Stimulated activated CD4-positive, alpha-beta T cell treated with anti-CD3 and anti-CD28 coated beads, Interleukin-2, amount 100 ng/mL, for 48 hours (primary cell): ENCODE measurements at places on chromosomes 7 and 10.

- DNase-seq = no peak
Measured at GRCh38 chr7:117001283-117001682, 48.0 kb downstream of the ST7 start.

GRCh38 chr10:61332581-61332980 is 120.6 kb downstream of the TMEM26 start:
- DNase-seq = no peak

DNA sequence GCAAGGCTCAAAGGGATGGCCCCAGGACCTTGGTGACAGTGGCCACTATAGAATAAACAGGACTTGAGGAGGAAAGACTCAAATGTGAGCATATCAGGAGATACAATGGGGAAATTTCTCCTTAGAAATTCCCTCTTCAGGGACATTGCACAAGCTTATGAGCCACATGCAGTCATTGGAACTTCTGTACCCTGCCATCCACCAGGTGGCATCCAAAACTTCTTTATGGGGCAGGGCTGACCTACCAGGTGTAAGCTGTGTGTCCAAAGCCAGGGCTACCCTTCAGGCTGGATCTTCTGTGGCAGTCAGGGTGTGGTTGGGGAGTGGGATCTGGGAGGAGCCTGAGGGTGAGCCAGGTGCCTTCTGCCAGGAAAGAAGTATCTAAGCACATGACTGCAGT is 36.6 kb upstream of the LRRC18 start:
- no peak for DNase-seq

GRCh38 chr7:151891182-151891581 is 14.3 kb upstream of the PRKAG2 start:
- DNase-seq = no peak

DNA sequence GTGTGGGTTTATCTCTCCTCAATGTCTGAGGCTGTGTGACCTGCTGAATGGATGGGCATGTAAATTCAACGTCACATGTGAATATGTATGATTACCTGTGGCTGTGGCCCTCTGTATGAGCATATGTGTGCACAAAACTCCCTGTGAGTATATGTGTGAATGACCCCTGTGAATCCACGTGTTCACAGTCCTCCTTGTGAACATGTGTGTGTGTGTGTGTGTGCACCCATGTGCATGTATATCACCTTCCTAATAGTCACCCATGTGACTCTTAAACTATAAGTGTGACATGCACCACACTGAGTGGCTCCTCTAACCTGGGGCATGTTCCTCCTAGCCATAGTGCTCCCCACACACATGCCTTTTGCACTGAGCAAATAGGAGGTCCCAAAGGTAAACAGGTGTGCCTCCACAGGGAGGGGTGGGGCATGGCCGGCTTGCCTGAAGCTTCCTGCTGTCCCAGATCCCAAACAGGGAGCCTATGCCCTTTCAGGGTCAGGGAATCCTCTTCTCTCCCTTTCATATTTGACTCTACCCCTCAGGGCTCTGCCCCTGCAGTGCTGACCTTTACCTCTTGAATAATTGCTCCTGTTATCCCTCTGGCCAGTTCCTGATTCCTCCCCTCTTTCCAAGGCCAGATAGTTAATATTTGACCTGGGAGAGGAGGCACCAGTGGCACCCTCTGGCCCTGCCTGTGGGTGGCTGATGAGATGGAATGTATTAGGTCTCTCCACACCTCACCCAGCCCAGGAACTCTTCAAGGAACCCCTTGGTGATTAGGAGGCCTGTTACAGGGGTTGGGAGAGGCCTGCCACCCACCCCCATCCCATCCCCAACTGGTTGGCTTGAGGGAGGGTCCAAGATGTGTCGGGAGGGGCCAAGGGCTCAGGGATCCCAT is 1.9 kb downstream of the SEMA4G start:
- no peak for DNase-seq

DNA sequence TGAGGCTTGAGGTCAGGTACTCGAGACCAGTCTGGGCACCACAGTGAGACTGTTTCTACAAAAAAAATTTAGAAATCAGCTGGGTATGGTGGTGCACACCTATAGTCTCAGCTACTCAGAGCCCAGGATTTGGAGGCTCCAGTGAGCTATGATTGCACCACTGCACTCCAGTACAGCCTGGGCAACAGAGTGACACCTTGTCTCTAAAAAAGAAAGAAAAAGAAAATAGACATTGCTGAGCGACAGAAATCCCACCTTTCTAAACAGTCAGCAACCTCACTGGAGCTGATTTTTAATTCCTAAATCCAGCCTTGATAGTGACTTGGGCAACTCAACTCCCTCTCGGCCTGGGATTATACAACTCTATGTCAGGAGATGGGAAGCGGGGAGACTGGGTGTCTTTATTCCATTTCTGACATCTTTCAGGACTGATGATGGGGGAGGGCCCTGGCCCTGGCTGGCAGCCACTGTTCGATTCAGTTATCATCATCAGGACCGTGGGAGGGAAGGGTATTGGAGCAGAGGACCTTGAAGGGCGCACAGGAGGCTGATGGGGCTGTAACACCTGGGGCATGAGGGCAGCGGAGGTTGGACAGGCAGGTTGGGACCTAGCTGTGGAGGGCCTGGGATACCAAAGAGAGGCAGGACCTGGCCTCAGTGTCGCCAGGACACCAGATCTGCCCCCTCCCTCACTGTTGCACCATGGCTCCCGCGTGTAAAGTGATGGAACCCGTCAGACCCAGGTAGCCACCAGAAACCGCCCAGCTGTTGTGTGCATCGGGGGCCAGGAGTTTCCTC is 14.7 kb downstream of the HSPB1 start:
- DNase-seq = no peak

DNA sequence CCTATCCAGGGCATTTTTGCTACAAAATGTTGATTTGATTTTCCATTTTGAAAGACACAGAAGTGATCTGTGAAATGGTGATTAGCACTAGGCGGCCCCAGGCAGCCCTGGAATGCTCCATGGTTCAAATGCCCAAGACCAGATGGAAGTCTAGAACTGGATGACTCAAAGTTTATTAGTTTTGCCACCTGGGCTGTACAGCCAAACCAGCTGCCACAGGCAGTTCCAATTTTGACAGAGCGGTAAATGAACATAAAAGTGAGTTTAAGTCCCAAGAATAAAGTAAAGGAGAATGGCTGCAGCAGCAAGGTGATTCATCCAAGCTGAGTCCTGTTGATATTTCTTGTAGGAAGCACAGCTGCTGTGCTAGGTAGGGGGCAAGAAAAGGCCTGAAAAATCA is 180.5 kb downstream of the SUGCT start:
- DNase-seq = no peak

- DNase-seq = no peak
Measured at GRCh38 chr10:88246675-88247074, 336.4 kb downstream of the RNLS start.

- DNase-seq = no peak
Measured at GRCh38 chr10:132272231-132272971, 35.3 kb downstream of the STK32C start.

GRCh38 chr10:50674469-50675254 is 50.9 kb upstream of the SGMS1 start:
- no peak for DNase-seq

- no peak for DNase-seq
Measured at GRCh38 chr10:88515235-88515634, 67.9 kb downstream of the RNLS start.

DNA sequence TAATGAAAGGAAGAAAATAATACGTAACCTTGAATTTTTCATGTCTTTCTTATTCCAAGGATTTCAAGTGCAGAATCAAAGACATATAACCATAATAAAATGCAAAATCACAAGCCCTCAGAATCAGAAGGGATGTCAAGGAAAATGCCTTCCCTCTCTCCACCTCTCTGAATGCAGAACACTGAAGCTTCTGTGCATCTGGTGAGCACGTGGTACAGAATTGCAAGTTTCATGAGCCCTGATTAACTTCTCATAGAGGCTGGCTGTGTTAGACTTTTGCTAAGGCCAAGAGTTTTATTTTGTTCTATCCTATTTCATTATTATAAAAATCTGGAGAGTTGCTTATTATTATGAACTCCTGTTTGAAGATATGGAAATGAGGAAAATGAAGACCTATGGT is 533.7 kb upstream of the POM121L12 start:
- DNase-seq = no peak

DNA sequence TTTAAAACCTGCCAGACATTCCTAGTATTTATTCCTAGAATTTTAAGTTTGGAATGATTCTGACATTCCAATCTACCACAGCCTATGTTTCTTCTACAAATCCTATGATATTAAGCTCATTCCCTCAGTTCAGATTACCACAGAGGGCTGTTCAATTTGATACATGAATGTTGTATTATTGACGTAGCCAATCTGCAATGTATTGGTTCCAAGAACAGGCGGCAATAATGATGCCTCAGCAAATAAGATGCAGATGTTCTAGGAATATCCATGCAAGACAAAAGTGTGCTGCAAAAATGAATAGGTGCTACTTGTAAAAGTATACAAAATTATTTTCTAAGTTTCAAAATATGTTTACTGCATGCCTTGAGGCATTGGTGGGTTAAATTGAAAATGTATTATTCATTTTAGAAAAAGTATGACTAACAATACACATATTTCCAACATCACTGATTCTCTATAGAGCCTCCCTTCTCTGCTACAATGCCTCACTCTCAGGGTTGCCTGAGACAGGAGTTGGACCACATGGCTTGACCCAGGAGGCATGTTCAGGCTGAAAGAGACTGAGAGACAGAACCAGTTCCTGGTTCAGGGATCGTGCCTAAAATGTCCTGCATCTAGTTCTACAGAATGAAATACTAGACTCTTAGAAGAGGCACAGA is 94.1 kb upstream of the CREB5 start:
- no peak for DNase-seq

DNA sequence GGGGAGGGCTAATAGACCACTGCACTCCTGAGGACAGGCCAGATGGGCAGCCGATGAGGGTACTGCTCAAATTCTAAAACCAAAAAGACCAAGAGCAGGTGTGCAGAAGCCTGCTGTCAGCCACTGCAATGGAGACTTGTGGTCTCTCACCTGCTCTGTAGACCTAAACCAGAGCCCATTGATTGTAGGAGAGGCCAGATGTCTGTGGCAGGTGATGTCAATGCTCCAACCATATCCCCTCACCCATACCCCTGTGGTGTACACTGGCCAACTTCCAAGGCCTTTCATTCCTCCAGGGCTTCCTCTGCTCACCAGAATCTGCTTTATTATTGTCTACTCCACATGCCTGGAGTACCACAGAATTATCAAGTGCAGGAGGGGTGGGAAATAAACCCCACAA is 116.9 kb upstream of the CHST15 start:
- no peak for DNase-seq

DNA sequence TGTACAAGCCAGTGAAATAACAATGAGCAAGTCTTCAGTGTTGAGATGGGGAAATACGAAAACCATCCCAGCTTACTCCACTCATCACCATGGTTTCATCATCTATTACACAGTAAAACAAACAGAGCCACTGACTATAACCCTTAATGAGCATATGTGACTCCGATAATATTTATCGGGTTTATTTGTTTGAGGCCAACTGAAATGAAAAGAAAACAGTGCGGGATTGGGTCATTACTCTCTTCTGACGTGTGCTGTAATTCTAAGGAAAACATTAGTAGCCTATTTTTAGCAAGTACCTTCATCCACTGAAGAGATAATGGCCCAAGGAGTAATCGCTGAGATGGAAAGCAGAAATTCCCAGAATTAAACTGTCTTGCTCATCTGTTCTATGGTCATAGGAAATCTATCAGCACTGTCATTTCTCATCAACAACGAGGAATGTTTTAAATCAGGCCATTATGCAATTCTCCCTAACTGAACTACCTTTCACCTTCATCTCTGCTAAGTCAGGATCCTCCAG is 716.5 kb downstream of the INHBA start:
- DNase-seq = no peak
